ENCODE measurements at places on chromosomes 13 and 19.

DNA sequence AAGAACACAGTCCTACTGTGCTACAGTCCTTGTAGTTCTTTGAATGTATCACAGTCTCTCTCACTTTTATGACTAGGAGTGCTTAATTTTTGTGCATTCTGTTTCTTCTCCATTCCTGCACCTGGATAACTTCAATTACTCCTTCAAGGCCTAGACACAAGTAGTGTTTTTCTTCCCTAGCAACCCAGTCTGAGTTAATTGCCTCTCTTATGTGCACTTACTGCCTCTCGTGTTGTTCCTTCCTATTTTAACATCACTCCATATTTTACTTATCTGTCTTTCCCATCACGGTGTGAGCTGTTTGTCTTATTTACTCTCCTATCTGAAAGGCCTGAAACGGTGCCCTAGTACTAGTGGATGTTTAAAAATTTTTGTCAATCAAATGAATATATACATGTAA lies 101.5 kb downstream of the HS6ST3 start:
- DNase-seq: no peak

DNA sequence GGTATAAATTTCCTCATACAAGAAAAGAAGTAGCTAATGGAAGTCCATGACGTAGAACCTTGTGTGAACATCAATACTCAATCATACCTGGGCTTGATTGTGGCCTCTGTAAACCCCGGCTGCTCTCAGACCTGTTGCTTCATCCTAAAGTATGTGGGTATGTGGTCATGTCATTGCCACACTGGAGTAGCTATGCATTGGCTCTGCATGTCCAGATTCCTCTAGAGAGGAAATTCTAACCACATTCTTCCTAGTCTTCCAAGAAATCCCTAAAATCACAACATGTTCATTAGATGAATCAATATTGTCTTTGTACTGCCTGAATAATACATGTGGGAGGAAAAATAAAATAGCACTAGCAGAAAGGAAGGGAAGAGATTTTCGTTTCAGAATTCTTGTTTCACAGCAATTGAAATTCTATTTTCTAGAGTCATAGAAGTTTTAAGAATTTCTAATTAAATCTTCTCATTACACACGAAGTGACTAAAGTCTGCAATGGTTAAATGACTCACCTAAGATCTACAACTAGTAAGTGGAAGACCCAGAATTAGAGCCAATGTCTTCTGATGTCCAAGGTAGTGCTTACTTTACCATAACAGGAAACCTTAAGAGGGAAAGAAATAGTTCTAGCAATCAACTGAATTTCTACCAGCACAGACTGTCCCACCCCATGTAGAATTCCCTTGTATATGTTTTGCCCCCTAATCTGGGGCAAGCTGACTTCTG lies 28.0 kb downstream of the RXFP2 start:
- DNase-seq: no peak

- no peak for DNase-seq
Observed at GRCh38 chr13:112849500-112849899, 119.5 kb upstream of the MCF2L start.

- no peak for DNase-seq
Observed at GRCh38 chr13:47549219-47549752, 451.8 kb downstream of the SUCLA2 start.

- DNase-seq: no peak
Observed at GRCh38 chr19:39602224-39602623, at the start of gene LGALS13. TSS of gene LGALS13 (plus strand) at chr19:39602524. CDS start at chr19:39602569, 45 bp downstream.

- peak; percentile 57 for DNase-seq
Observed at GRCh38 chr19:56367829-56368711, 25.3 kb downstream of the ZNF582 start.

GRCh38 chr13:102555914-102556553 lies 40.8 kb upstream of the TPP2 start:
- DNase-seq: peak; percentile 20

DNA sequence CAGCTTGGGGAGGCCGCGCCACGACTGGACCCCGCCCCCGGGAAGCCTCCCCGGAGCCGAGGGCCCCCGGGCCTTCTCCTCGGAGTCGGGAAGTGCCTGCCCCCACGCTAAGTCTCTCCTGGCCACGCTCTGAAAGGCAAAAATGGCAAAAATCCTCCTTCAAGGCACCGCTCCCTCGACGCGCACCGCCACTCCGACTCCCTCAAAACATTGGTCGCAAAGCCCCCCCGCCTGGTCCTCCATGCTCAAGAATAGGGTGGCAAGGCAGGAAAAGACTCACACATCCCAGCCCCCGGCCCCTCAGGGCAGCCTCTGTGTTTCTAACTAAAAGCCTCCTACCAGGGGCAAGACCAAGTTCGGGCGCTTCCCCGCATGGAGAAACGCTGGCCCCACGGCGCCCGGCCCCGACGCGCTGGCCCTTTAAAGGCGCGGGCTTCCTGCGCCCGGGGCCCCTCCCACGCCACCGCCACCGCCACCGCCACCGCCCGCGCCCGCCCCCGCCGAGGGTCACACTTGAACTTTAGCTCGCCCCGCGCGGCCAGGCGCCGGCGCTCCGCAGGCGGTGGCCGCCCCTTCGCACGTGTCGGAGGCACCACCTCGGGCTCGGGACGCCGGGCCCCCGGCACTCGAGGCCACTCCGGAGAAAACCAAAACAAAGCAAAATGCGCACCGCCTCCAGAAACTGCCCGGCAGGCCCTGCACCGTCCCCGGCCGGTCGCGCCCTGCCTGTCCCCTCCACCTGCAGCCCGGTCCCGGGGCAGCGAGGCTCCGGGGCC lies 1.9 kb downstream of the FOXO1 start:
- DNase-seq: peak; percentile 34

- DNase-seq: no peak
Observed at GRCh38 chr13:70051531-70051930, 56.1 kb upstream of the ATXN8OS start.

DNA sequence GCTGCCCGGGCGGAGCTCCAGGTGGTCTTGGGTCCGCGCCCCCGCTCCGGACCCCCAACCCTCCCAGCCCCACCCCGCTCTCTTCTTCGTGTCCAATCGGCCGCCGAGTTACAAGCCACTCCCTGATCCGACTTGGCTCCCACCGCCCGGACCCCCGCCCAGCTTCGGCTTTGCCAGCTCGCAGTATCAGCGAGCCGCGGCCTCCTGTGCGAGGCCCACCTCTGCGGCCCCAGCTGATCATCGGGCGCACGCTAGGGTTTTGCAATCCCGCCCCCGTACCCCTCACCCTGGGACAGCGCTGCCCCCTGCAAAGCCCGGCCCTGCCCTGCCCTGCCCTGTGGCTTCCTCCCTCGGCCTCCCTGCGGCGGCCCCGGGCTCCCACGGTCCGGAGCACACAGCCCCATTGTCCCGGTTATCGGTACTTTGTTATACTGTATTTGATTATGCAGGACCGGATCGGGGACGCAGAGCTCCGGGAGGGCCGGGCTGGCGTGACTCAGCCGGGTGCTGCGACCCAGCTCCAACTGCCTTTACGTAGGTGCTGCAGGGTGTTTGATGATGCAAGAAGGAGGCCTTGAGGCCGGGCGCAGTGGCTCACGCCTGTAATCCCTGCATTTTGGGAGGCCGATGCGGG lies 598 bp upstream of the LPAR2 start:
- peak; percentile 70 for DNase-seq

DNA sequence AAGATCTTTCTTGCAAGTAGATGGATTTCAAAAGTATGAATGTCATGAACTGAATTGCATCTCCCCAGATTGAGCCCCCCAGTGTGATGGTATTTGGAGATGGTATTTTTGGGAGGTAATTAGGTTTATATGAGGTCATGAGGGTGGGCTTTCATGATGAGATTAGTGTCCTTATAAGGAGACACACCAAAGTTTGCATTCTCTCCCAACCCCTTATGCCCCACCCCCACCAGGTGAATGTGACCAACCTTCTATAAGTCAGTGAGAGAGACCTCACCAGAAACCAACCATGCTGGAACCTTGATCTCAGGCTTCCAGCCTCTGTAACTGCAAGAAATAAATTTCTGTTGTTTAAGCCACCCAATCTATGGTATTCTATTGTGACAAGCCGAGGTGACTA lies 71.3 kb upstream of the POSTN start:
- no peak for DNase-seq

- DNase-seq: no peak
Observed at GRCh38 chr19:4774136-4774535, 17.4 kb upstream of the FEM1A start.

GRCh38 chr19:39936020-39936419 lies 1.6 kb upstream of the FCGBP start:
- DNase-seq: no peak

DNA sequence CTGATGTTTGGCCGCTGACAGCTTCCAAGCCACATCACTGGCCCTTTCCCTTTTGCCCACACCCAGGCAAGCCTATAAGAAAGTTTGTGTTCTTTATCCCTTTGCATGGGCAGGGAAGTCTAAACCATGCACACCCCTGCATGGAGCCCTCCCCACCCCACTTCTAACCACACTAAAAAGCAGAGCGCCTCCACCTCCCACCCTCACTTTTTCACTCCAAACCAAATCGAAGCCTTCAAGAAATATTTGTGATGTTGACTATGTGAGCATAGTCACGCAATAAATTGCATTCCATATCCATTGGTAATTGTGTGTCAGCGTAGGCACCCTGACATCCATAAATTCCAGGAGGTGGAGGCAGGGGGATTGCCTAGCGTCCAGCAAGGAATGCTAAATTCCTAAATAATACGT lies 104.4 kb upstream of the LSM14A start:
- DNase-seq: no peak

DNA sequence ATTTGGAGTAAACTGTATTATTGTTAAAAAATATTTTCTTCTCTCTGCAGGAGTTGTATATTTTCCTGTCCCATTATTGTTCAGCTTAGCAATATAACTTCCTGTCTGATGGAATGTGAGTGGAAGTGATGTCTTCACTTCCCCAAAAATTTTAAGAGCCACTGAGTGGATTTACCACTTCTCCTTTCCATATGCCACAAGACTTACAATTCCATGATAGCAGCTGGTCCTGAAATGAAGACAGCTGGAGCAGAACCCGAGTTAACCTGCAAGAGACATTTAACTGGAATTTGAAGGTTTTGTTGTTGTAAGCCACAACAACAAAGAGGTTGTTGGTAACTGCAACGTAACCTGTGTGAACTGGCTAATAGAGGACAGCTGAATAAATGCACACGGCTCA lies 23.4 kb upstream of the TBC1D4 start:
- no peak for DNase-seq

GRCh38 chr19:16588824-16589577 lies 16.8 kb upstream of the SLC35E1 start:
- DNase-seq: no peak

DNA sequence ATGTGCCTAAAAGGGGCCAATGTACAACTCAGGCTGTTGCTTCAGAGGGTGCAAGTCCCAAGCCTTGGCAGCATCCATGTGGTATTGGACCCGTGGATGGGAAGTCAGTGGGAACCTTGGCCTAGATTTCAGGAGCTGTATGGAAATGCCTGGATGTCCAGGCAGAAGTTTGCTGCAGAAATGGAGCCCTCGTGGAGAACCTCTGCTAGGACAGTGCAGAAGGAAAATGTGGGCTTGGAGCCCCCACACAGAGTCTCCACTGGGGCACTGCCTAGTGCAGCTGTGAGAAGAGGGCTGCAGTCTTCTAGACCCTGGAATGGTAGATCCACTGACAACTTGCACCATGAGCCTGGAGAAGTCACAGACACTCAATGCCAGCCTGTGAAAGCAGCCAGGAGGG lies 28.5 kb downstream of the GPC5 start:
- DNase-seq: no peak

DNA sequence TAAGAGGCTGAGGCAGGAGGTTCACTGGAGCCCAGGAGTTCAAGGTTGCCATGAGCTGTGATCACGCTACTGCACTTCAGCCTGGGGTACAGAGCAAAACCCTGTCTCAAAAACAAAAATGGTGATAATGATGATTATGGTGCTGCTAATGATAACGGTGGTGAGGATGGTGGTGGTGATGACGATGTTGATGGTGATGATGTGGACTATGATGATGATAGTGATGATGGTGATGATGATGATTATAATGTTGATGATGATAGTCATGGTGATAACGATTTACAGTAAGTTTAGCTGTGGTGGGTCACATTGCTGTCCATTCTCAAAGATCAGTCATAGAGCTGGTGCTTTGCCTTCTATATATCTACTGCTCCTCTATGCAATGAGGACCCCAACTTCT lies 1340.6 kb downstream of the UQCRFS1 start:
- DNase-seq: no peak

GRCh38 chr13:98220271-98220791 lies 43.3 kb upstream of the RNF113B start:
- no peak for DNase-seq

GRCh38 chr13:111864566-111864965 lies 202.4 kb upstream of the SOX1 start:
- no peak for DNase-seq

GRCh38 chr13:27170516-27171243 lies 931 bp downstream of the USP12 start:
- DNase-seq: peak; percentile 71

GRCh38 chr13:29324601-29325000 lies 270.9 kb downstream of the SLC7A1 start:
- DNase-seq: no peak
